Activated T-cell treated with anti-CD3 and anti-CD28 coated beads, Interleukin-2, amount 50 U/mL, for 24 hours (primary cell): ENCODE measurements at places on chromosomes 11 and 22.

DNA sequence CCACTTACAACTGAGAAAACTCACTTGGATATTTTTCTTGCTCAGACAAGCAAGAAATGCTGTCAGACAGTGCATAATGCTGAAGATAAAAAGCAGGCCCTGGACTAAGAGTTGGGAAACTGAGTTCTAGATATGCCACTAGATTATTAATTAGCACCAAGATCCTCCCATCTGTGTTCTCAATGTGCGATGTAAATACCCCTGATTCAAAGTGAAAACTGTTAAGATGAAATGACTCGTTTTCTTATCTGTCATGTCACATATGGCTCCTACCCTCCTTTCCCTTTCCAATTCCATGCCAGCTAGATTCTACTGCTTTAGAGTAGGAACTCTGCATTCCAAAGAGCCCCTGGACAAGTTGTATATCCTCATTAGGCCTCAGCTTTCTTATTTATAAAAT is 88.9 kb upstream of the CLNS1A start:
- no peak for DNase-seq

GRCh38 chr11:79314906-79315689 is 125.7 kb downstream of the TENM4 start:
- DNase-seq, result no peak

- DNase-seq, result no peak
Observed at GRCh38 chr11:113664069-113664980, 41.8 kb downstream of the TMPRSS5 start.

DNA sequence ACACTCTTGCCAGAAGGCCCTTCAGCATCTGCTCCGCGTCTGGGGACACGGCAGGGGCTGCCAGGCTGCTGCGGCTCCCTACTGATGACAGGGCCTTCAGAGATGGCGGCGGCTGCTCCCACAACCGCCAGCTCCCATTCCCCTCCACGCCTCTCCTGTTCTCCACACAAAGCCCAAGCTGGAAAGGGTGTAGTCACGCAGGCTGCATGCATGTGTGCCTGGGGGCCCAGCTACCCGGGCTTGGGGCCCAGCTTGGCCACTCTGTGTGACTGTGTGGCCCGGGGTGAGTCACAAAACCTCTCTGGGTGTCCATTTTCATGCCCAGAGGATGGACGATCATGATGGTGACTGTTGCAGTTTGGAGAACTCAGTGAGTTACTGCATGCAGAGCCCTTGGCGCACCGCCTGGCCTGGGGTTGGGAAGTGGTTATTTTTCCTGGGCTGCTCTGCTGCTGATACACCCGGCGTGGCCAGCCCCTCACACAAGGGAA is 31.7 kb upstream of the PARVB start:
- no peak for DNase-seq

DNA sequence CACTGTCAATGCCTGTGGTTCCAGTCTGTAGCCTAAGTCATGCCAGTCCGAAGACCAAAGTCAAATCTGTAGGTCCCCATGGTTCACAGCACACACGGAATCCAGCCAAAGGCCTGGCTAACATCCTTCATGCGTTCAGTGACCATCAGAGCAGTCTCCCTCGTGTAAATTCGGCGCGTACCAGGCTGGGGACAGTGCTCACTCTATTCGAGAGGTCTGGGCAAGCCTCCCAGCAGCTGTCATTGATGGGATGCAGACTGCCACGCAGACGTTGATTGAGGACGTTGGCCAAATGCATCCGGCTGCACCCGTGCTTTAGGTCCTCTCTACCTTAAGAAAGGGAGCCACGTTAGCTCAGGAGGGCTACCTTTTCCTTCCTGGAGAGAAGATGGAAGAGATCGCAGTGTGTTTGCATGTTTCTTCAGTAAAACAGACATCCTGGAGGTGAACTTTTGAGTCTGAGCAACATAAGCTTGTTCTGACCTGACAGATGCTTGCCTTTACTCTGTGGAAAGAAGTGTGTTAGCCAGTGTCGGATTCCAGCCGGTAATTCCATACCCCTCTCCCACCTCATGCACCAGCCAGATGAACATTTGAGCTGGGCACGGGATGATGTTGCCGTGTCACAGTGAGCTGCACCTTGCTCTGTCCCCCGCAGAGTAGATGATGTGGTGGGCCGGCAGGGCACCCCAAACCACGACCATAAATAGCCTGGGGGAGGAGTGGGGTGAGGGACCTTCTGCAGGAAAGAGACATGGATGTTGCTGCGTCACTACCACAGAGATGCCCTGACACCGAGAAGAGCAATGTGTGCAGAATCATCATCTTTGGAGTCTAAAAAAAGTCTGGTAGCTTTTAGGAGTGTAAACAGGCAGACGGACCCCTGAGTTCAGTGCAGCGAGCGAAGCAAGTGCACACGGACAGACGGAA is 12.2 kb downstream of the CTTN start:
- DNase-seq, result no peak

GRCh38 chr11:15775797-15776196 is 580.5 kb downstream of the SOX6 start:
- DNase-seq, result no peak

DNA sequence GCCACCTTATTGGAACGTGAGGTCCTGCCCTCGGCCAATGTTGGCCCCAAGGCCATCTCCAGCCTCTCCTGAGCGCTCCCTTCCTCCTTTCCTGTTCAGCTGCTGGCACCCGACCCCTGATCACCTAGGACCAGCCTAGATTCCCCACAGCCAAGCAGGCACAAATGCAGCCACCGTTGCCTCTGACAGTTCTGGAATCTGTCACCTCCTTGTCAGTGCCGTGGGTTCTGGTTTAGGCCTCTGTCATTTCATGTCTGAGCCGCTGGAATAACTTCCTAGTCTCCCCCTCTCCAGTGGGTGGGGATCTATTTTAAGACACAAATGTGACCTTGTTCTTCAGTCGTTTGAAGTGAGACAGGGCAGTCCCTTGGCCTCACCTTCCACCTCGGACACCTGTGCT is 29.7 kb downstream of the FADS3 start:
- no peak for DNase-seq

- no peak for DNase-seq
Observed at GRCh38 chr11:126561327-126561893, 205.9 kb downstream of the ST3GAL4 start.

DNA sequence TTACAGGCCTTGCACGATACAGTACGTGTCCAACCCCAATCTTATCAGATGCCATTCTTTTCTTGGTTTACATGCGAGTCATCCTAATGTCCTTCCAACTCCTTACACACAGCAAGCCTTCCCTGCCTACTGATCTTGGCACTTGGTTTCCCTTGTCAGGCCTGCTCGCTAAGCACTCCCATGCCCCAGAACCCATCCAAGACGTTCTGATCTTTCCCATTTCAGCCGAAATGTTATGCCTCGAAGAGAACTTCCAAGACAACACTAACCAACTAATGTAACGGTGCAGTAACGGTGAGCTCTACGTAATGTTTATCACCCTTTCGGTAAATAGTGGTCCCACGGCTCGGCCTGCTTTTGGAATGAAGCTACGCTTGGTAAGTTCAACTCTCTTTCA is 521 bp downstream of the PES1 start:
- no peak for DNase-seq

DNA sequence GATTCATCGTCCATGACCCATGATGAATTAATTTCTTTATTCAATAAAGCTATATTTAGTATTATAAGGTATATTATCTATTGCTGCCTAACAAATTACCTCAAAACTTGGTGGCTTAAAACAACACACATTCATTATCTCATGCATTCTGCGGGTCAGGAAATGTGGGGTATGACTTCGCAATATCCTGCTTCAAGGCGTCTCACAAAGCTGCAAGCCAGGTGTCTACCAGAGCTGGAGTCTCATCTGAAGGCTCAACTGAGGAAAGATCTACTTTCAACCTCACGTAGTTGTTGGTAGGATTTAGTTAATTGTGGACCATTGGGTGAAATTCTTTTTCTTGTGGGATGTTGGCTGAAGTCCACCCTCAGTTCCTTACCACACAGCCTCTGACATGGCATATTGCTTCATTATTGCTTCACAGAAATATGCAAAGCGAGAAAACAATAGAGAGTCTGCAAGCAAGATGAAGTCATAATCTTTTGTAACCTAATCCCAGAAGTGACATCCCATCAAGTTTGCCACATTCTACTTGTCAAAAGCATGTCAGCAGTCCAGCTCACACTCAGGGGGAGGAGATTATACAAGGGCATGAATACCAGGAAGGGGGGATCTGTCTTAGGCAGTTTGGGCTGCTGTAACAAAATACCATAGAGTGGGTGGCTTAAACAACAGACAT is 45.1 kb downstream of the KREMEN1 start:
- no peak for DNase-seq

- DNase-seq, result no peak
Observed at GRCh38 chr22:46909237-46910030, 147.0 kb downstream of the TBC1D22A start.

- DNase-seq, result no peak
Observed at GRCh38 chr22:23266780-23267179, 86.5 kb downstream of the BCR start.

DNA sequence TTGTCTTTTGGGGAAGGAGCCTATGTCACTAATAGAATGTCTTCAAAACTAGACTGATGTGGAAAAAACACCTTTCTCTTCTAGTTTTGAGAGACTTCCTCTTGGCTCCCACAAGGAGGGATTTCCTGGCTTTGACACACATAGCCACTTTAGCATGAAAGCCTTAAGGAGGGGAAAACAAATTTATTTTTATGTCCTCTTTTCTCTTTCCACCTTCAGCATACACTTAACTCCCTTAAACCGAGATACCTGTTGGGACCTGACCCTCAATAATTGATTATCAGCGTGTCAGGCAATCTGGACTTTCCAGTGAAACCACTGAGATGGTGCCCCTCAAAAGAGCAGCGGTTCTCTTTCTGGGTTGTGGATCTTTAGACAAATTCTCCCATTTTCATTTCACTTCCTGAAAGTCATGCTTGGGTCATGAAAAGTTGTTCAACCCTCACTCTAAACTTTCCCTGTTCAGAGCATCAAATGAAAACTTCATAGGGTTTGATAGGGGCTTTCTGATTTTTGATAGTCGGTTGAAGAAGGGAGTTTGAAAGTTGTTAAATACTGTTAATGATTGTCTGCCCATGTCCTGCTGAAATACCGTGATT is 9.1 kb downstream of the EFCAB6 start:
- DNase-seq, result no peak

DNA sequence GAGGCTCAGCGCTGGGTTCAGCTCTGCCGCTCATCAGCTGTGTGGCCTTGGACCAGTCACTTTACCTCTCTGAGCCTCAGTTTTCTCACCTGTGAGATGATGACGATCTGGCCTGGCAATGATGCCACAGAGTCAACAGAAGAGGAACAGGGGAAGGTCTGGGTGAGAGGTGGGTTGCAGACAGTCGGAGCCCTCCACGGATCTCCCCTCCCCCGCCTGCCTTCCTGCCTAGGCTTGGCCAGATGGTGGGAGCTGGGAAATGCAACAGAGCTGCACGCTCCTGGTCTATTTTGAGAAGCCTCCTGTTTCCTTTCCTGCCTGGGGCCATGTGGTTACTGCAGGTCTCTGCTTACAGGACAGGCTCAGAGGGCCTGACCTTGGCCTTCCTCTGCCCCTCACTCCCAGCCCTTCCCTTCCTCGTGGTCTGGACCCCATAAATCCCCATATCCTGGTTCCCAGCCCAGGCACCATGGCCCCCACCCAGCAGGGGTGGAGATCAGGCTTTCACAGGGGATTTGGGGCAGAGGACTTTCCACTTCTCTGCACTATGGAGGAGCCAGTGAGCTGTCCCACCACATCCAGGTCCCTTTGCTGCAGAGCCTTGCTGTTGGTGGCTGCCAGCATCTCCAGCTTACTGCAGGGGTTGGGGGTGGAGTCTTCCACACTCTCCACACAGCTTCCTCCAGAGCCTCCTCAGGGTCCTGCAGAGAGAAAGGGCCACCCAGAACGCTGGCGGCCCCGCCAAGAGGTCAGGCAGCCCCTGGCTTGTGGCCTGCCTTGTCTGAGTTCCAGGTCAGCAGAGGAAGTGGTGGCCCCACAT is 46.9 kb downstream of the C11orf96 start:
- no peak for DNase-seq

DNA sequence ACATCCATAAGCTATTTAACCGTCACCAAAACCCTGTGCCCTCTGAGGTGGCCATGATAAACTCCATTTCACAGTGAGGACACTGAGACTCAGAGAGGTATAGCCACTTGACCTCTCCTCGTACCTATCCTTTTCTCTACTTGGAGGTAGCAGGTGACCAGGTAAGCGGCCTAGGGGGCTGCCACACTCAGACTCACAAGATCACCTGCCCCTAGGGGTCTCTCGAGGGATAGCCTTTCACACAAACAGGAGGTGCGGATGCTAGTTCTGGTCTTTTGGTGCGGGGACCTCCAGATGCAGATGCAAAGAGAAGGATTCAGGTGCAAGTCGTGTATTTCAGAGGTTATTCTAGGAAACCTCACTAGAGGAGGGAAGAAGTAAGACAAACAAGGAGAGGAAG is 14.6 kb downstream of the MS4A18 start:
- DNase-seq, result no peak

GRCh38 chr11:35144806-35145205 is 5.8 kb downstream of the CD44 start:
- DNase-seq, result no peak

- DNase-seq, result no peak
Observed at GRCh38 chr11:23423656-23424055, 563.4 kb upstream of the CCDC179 start.

GRCh38 chr22:35148866-35149548 is 83.0 kb downstream of the ISX start:
- DNase-seq, result no peak

- DNase-seq, result no peak
Observed at GRCh38 chr11:9320047-9320446, 5.7 kb upstream of the TMEM41B start.

DNA sequence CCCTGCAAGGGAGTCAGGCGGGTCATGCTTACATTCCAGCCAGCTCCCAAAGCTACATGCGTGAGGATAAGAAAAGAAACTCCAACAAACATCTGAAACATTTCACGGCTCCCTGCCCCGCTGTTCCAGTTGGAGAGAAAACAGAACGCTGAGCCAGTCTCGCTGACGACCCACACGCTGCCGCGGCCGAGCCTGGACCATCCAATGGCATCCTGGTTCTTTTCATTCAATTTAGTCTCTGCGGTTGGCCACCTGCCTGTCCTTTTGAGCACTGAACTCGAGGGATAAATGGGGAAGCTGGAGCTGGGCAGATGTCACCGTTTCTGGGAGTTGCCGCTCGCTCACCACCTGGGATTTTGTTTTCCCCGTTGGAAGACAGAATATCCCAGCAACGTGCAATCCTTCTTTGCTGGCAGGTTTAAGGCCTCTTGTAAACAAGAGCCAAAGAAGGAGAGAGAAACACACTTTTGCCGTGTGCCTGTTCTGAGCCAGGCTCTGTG is 45.3 kb upstream of the SHISAL1 start:
- no peak for DNase-seq

- no peak for DNase-seq
Observed at GRCh38 chr11:112790286-112790685, 170.9 kb upstream of the NCAM1 start.
